ENCODE measurements at places on chromosomes 7 and 10. TPM values are rescaled to one million over a fixed set of nuclear protein-coding genes. Genes with fewer than 3 reads are reported as not detected.

DNA sequence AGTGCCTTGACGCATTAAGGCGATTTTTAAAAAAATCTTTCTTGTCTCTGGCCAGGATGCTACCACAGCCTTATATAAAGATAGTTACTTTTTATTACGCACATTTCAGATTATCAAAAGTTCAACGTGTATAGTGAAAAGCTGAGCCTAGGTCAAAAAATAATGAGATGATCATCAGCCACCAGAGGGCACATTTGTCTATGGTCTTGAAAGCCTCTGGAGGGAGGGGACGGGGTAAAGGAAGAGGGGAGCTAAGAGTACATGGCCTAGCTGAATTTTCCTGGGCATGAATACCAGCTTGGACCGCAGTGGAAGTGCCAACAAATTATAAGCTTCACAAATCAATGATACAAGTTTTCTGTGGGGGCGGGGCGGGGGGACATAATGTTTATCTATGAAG is 285.9 kb upstream of the SMIM30 start:
- no peak overlapping the region for H3K27ac ChIP-seq
- H3K27me3 ChIP-seq, result no peaks in the 10 kb centered on the region
- no peaks in the 10 kb centered on the region for H3K36me3 ChIP-seq
- H3K4me1 ChIP-seq, result peaks cover 2% of the 10 kb centered on the region
- peak; percentile 19 for DNase-seq

DNA sequence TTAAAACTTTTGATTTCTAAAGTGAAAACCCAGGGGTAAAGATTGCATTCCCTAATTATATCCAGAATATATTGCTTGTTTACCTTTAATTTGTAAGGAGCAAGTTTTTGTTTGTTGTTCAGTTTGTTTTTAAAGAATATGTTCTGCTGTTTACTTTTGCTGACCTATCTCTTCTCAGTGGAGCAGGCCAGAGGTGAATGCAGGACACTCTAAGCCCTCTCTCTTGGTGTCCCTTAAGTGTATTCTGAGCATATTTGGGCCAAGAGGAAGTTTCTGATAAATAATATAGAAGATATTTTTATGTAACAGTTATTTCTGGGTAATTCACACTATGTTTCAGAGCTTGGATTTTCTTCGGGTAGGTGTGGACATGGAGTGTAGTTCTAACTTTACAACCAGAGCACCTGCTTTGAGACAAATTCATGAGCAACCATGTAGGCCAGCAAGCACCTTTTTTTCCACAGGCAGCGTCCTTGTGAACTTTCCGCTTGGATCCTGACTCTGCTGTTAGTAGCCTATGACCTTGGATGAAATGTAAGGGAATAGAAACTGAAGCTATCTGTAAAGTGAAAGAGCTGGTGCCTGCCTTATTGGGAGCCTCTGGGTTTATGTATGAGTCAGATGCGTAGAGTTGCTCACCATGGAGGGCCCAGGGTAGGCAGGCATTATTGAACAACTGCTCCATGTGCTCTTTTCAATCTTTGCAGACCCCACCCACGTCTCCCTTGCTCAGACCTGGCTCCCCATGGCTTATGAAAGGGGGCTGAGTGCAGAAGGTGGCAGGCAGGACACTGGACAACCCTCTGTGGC is 16.1 kb downstream of the OGDH start:
- H3K27ac ChIP-seq, result no peak overlapping the region
- no peak overlapping the region for H3K4me3 ChIP-seq
- H3K27me3 ChIP-seq, result no peaks in the 10 kb centered on the region
- peaks cover 3% of the 10 kb centered on the region for H3K4me1 ChIP-seq
- DNase-seq, result no peak

DNA sequence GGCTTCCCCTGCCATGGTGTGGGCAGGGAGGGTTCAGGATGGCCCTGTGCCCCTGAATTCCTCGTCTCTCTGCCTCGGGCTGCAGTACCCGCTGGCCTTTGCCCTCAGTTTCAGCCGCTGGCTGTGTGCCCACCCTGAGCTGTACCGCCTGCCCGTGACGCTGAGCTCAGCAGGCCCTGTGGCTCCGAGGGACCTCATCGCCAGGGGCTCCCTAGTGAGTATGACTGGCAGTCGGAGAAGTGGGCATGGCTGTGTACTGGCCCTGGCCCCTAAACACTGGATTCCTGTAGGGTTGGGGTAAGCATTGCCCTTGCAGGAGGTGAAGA is 59.6 kb downstream of the PALD1 start:
- no peak for DNase-seq
- H3K4me3 ChIP-seq, result no peak overlapping the region
- no peak overlapping the region for H3K27ac ChIP-seq
- H3K27me3 ChIP-seq, result 0 out of 2 replicates have a peak, but pooled peaks cover 5% of the 10 kb centered on the region
- no peaks in the 10 kb centered on the region for H3K36me3 ChIP-seq
- H3K4me1 ChIP-seq, result no peaks in the 10 kb centered on the region

DNA sequence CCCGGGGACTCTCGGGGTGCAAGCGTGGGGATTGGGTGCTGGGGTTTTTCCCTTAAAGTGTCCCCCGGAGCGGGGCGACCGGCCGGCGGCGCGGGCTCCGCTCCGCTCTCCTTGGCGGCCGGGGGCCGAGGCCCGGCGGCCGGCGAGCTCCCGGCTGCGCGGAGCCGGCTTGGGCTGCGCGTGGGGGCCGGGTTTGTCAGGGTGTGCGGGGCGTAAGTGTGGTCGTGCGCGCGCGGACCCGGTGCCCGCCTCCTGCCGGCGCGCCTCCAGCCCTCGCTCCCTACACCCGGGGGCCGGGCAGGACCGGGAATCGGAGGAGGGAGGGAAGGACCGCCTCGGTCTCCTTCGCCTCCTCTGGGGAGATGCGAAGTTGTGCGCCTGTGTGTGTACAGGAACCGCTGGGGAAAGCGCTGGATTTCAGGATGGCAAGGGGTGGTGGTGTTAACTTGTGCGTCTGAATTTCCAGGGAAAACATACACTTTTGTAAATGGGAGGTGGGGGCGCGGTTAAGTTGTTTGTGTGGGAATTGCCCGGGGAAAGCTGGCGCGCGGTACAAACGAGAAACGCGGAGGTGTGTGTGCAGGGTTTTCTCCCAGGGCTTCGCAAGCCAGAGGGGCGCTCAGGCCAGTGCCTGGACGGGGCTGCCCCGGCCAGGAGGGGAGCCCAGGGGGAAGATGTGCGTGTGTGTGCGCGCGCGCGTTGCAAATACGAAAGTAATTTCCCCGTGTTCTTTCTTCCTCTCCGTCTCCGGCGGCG is 737 bp downstream of the ZMIZ1 start:
- H3K4me1 ChIP-seq, result peaks cover 17% of the 10 kb centered on the region
- H3K36me3 ChIP-seq, result no peaks in the 10 kb centered on the region
- peak overlapping the region; percentile 88 for H3K27ac ChIP-seq
- H3K27me3 ChIP-seq, result no peaks in the 10 kb centered on the region
- H3K4me3 ChIP-seq, result peak overlapping the region; percentile 93
- peak; percentile 73 for DNase-seq

GRCh38 chr7:102154425-102154824 is 132.2 kb upstream of the SH2B2 start:
- H3K4me1 ChIP-seq, result no peaks in the 10 kb centered on the region
- DNase-seq, result no peak
- no peaks in the 10 kb centered on the region for H3K27me3 ChIP-seq
- no peak overlapping the region for H3K4me3 ChIP-seq
- no peak overlapping the region for H3K27ac ChIP-seq

DNA sequence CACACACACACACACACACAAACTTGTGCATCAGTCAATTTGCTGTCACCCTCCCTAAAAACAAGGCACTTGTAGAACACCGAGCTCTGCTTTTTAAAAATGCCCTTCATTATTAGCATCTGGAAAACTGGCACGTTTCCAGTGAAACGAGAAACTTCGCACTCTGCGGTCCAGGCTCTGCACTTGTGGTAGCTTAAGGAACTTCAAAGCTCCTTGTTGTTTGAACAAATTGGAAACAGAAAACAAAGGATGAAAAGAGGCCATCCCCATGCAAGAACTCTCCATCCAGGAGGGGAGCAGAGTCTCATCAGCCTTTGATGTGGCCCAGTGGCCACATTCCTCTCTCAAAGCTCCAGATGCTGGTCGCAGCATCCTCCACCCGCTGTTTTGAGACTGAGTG is 105.1 kb downstream of the C10orf90 start:
- H3K4me3 ChIP-seq, result no peak overlapping the region
- H3K27me3 ChIP-seq, result no peaks in the 10 kb centered on the region
- H3K27ac ChIP-seq, result no peak overlapping the region

GRCh38 chr7:99005776-99006175 is 127.4 kb downstream of the TRRAP start:
- H3K4me1 ChIP-seq, result no peaks in the 10 kb centered on the region
- DNase-seq, result no peak
- peaks cover 82% of the 10 kb centered on the region for H3K36me3 ChIP-seq
- no peak overlapping the region for H3K4me3 ChIP-seq

DNA sequence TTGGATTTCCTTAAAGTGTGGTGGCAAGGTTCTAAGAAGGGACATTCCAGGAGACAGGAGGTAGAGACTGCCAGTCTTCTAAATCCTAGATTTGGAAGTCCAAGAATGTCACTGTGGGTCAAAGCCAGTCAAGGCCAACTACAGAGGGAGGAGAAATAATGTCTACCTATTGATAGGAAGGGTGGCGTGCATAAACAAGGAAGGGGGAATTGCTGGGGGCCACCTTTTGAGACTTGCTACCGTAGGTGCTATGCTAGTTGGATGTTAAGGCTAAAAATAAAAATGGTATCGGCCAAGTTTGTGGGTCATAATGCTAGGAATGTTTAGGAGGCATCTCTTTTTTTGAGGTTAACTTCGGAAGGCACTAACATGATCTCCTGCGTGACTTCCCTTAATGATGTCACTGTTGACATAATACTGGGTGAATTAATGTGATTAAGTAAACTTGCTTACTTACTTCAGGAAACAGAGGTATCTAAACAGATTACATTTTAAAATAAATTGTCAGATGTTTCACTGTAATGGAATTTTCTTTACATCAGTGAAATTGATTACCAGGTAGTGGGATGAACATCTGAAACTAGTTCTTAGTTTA is 4.8 kb downstream of the BTRC start:
- no peak overlapping the region for H3K4me3 ChIP-seq
- H3K4me1 ChIP-seq, result peaks cover 4% of the 10 kb centered on the region
- no peaks in the 10 kb centered on the region for H3K27me3 ChIP-seq

- peaks cover 12% of the 10 kb centered on the region for H3K36me3 ChIP-seq
- H3K4me3 ChIP-seq, result no peak overlapping the region
- peaks cover 2% of the 10 kb centered on the region for H3K4me1 ChIP-seq
- no peak for DNase-seq
- H3K27me3 ChIP-seq, result no peaks in the 10 kb centered on the region
Observed at GRCh38 chr7:90618876-90619275, 22.8 kb downstream of the CDK14 start.

DNA sequence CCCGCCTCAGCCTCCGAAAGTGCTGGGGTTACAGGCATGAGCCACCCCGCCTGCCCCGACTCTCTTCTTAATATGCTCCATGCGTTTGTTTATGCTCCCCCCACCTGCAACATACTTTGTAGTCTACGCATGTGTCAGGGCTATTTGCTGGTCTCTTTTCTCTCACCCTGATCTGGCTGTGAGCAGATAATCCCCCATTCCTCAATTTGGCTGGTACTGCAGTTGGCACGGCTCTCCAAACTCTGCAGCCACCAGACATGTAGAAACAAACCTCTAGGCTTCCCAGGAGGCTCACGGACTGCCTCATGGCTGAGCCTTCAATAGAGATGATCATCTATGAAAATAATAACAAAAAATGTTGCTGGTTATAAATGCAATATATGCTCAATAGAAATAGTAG is 540.3 kb upstream of the GALNT17 start:
- no peaks in the 10 kb centered on the region for H3K4me1 ChIP-seq
- no peak overlapping the region for H3K4me3 ChIP-seq
- H3K27me3 ChIP-seq, result no peaks in the 10 kb centered on the region

DNA sequence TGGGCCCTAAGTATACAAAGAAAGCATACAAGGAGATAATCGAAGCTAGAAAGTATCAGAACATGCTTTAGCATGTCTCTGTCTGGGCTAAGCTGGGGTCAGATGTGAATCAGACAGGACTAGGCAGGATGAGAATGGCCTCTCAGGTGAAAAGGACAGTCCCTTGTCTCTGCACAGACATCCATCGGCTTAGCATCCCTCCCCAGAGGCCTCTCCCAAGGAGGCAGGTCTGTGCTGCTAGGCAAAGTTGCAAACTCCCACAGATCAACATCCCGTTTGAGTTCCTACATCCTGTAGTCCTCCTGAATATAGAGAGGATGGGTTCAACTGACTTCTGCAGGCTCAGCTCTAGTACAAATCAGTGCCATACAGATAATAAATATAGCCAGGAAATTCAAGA is 24.5 kb downstream of the CHST15 start:
- no peaks in the 10 kb centered on the region for H3K27me3 ChIP-seq
- H3K4me1 ChIP-seq, result no peaks in the 10 kb centered on the region
- no peaks in the 10 kb centered on the region for H3K36me3 ChIP-seq
- H3K4me3 ChIP-seq, result no peak overlapping the region
- DNase-seq, result no peak

DNA sequence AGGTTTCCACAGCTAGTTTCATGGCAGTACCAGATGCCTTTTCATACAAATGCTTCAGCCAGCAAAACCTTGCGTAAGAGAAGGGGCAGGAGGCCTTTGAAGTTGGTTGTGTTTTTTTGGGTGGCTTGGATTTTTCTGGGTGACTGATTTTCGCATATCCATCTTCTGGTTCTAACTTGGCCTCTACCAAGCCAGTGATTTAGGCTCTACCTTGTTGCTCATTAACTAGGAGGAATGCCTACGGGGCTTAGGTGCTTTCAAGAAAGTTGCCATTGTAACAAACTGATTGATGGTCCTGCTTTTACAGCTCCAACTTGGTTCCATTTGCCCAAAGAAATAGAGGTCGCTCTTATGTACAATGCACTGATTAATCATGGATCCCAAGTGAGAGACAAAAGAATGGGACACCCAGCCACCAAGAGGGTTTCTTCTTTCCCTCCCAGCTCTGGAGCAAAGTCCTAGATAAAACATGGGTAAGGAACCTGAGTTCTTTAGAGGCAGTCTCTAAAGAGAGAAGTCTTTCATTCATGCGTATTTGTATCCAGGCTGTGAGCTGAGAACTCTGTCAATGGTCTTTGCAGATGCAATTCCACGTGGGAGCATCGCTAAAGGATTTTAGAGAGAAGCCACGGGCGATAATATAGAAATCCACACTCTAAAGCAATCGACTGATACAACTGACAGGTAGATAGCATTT is 92.1 kb upstream of the FGFR2 start:
- H3K4me3 ChIP-seq, result no peak overlapping the region
- peaks cover 11% of the 10 kb centered on the region for H3K4me1 ChIP-seq
- no peak overlapping the region for H3K27ac ChIP-seq
- no peaks in the 10 kb centered on the region for H3K36me3 ChIP-seq
- no peak for DNase-seq
- no peaks in the 10 kb centered on the region for H3K27me3 ChIP-seq

- no peaks in the 10 kb centered on the region for H3K27me3 ChIP-seq
- no peaks in the 10 kb centered on the region for H3K4me1 ChIP-seq
- no peak overlapping the region for H3K27ac ChIP-seq
- H3K36me3 ChIP-seq, result no peaks in the 10 kb centered on the region
- no peak overlapping the region for H3K4me3 ChIP-seq
- no peak for DNase-seq
Observed at GRCh38 chr10:12742771-12743170, 258.7 kb downstream of the CCDC3 start.

GRCh38 chr7:80740778-80741545 is 102.5 kb downstream of the CD36 start:
- no peaks in the 10 kb centered on the region for H3K27me3 ChIP-seq
- no peak overlapping the region for H3K4me3 ChIP-seq
- DNase-seq, result no peak
- peak overlapping the region; percentile 48 for H3K27ac ChIP-seq

Gene H2BK1
- not detected for polyA plus RNA-seq

Gene AGAP9
- 9.1 TPM for polyA plus RNA-seq

Gene TMEM196
- not detected for polyA plus RNA-seq

Gene VAX1
- not detected for polyA plus RNA-seq

Gene CREB5
- 19.3 TPM for polyA plus RNA-seq

Gene ACHE
- 2.1 TPM for polyA plus RNA-seq

Gene NKX1-2
- not detected for polyA plus RNA-seq

Gene DENND2A
- 3.5 TPM for polyA plus RNA-seq

Gene SDK1
- polyA plus RNA-seq, result 1.2 TPM
